Type B pancreatic cell (in vitro differentiated cells): ENCODE measurements at places on chromosomes 5 and 9. TPM values are rescaled to one million over a fixed set of nuclear protein-coding genes. Genes with fewer than 3 reads are reported as not detected.

GRCh38 chr5:96402500-96402899 is 30.5 kb downstream of the PCSK1 start:
- H3K27ac ChIP-seq = no peak overlapping the region
- H3K4me1 ChIP-seq = no peaks in the 10 kb centered on the region
- no peaks in the 10 kb centered on the region for H3K36me3 ChIP-seq
- DNase-seq = no peak

The MSX2 gene
- total RNA-seq = 55.6 and 69.7 TPM in 2 replicates

- no peaks in the 10 kb centered on the region for H3K27me3 ChIP-seq
- no peak overlapping the region for H3K27ac ChIP-seq
- no peak overlapping the region for H3K4me3 ChIP-seq
- no peaks in the 10 kb centered on the region for H3K36me3 ChIP-seq
These were observed 202.5 kb upstream of the SLC27A6 start for GRCh38 chr5:128762661-128763306.

The TMEM232 gene
- 2.4 and 6.9 TPM in 2 replicates for total RNA-seq

GRCh38 chr5:142296914-142297417 is 27.9 kb downstream of the SPRY4 start:
- H3K27ac ChIP-seq = no peak overlapping the region
- no peaks in the 10 kb centered on the region for H3K36me3 ChIP-seq
- peaks cover 45% of the 10 kb centered on the region for H3K4me1 ChIP-seq

The PTPRD gene
- 24.3 and 197 TPM in 2 replicates for total RNA-seq

- H3K4me1 ChIP-seq = peaks cover 4% of the 10 kb centered on the region
- no peaks in the 10 kb centered on the region for H3K27me3 ChIP-seq
- H3K27ac ChIP-seq = no peak overlapping the region
These were observed 75.4 kb downstream of the GRIA1 start for GRCh38 chr5:153565822-153566221.
